ENCODE measurements at places on chromosomes 1 and 21.

DNA sequence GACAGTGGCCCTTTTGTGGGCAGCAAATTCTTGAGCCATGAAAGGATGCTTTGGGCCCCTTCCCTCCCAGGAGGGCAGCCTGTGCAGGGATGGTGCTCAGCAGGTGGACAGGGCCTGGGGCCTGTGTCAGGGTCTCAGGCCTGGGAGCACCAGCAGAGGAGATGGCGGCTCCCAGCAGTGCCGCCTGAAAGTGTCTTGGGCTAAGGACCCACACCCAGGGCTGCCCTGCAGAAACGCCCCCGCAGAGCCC is 23.9 kb downstream of the FTCD start:
- no peak for DNase-seq

DNA sequence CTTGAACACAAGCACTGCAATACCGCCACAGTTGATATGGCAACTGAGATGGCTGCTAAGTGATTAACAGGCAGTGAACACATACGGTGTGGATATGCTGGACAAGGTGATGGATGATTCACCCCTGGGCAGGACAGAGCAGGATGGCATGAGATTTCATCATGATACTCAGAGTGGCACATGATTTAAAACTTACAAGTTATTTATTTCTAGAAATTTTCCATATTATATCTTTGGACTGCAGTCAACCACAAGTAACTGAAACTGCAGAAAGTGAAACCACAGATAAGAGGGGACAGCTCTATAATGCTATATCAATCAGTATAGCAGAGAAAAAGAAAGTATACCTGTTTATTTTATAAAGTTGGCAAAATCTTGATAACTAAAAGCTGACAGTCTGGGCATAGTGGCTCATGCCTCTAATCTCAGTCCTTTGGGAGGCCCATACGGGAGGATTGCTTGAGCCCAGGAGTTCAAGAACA is 47.9 kb downstream of the PHACTR4 start:
- no peak for DNase-seq

DNA sequence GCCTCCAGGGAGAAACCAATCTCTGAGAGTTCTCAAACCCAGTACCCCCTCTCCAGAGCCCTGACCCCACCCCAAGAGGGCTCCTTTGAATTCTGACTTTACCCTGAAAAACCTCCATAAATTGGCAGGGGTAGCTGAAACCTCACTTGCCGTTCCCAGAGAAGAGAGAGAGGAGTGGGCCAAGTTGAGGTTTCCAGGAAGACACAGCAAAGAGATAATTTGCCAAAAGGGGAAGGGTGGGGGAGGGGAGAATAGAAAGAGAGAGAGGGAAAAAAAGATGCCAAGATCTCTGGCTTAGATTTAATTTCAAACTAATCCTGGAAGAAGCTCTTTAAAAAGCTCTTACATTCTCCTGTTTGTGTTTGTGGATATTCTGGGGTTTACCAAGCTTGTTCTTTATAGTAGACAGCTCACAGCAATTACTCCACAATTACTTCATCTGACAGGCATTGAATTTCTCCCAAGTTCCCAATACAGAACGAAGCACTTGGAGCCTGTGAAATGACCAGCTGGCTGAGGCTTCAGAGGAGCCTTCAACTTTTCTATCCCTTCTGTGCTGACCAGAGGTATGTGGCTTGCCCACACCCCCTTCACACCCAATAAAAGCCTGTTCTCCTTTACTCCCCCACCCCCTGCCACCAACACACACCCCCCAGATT is 1.1 kb upstream of the GRHL3 start:
- no peak for DNase-seq

DNA sequence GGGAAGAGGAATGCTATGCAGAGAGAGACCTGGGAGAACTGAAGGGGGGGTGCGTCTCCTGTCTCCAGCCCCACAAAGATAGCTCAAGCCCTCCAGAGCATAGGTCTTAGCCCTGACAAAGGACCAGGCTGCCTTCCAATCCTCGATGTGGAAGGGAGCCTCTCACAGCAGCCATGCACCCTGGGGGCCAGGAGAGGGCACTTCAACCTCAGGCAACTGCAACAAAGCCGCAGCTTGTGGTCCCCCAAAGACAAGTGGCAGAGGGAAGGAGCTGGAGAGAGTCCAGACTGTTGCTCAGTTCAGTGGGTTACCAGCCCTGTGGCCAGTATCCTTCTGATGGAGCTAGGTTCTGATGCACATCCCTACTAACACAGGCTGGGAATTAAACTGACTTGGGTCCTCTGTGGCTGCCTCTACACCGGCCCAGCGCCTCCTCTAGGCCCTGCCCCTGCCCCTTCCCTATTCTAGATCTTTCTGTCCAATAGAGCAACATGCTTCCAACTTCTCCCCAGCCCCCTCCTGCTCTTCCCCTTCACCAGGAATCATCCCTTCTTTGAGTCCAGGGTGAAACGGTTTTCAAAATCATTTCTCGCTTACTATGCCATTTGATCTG is 100.7 kb upstream of the SPATA6 start:
- DNase-seq, result no peak

- no peak for DNase-seq
Observed at GRCh38 chr1:96643519-96643918, 78.1 kb upstream of the PTBP2 start.

- no peak for DNase-seq
Observed at GRCh38 chr1:203239081-203239480, 9.6 kb upstream of the CHIT1 start.

All from brain pericyte (primary cell).